Astrocyte of the spinal cord (primary cell): ENCODE measurements at places on chromosomes 4 and X.

DNA sequence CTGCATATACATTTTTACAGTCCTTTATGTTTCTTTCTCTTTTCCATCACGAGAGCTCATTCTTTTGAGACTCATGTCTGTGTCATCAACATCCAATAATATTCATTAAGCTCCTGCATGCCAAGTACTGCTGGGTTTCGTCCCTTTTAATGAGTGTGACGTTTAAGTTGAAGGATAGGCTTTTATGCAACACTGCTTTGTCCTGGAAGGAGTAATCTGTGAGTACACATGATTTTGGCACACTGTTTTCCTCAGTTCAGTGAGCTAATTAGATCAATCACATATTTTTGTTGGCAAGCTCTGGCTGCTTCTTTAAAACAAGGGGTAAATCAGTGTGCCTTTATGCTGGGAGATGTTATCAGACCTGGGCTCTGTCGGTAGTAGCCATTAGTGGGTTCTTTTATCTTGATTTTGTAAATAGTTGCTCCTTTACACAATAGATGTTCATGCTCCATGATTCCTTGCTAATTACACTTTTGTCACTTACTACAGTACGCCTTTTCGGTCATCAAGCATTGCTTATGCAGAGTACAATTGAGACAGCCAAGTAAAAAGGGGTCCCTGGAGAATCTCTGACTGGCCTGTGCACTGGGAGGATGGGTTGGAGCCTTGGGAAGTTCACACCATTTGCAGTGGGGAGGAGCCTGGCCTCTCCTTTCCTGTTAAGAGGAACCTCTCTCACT lies 132.6 kb downstream of the FHIP1A start:
- DNase-seq, result peak; percentile 78

- peak; percentile 63 for DNase-seq
Observed at GRCh38 chr4:88900432-88900831, 156.6 kb downstream of the FAM13A start.

DNA sequence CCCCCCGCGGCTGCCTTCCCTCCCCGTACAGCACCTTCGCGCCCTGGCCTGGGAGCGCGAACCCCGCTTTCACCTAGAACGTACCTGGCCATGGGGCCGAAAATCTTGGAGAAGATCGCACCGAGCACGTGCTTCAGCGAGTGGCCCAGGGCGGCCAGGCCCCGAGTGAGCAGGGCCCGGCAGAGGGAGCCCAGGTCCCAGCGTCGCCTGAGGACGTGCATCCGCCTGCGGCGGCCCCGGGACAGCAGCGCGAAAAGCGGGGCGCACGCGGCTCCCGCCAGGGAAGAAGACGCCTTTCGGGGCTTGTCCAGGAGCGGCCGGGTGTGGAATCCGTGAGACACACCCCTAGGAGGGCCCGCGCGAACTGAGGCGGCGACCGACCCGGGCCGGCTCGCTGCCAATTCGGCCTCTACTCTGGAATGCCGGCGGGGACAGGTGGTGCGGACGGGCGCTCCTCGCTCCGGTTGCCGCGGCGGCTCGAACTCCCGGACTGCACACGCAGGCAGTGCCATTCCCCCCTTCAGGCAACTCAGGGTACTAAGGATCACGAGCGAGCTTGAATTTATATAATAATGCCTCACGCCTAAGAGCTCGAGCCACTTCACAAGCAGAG lies at the start of gene HS6ST2:
Gene HS6ST2 (minus strand): TSS at position 539 of the 613 bp plus-strand sequence.
- no peak for DNase-seq

DNA sequence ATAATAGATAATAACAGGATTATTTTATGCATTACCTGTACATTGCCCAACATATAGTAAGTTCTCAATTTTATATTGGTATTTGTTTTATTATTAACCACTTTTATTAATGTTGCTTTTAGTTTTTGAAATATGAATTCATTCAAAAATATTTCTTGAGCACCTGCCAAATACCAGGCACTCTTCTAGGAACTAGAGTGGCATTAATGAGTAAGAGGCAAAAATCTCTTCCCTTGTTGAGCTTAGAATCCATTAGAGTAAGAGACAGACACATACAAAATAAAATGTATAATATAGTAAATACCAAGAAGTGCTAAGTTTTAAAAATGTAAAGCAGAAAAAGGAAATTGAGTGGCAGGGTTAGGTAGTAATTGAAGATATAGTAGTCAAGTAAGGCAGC lies 45.8 kb downstream of the TET2 start:
- DNase-seq, result no peak

- DNase-seq, result peak; percentile 17
Observed at GRCh38 chrX:119870626-119871131, 854 bp downstream of the RNF113A start.
